Left lobe of liver (tissue), 2 donors: ENCODE measurements at places on chromosomes 1 and 21. TPM values are rescaled to one million over a fixed set of nuclear protein-coding genes. Genes with fewer than 3 reads are reported as not detected.

DNA sequence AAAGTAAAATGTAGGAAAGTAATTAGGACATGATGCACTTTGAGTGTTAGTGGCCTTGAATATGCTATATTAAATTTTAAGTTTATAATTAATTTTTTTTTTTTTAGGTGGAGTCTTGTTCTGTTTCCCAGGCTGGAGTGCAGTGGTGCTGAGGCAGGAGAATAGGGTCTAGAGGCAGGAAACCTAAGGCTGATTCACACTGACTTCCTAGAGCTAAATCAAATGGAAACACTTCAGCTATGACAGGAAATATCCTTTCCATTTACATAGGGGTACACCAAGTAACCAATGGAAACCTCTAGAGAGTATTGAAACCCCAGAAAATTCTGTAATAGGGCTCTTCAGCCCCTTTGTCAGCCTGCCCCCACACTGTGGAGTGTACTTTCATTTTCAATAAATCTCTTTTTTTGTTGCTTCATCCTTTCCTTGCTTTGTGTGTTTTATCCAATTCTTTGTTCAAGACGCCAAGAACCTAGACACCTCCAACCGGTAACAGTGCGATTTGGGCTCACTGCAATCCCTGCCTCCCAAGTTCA lies 17.9 kb upstream of the THRAP3 start:
- no peak for DNase-seq

The MANEAL gene
- 4.3 TPM for total RNA-seq

The ACTL8 gene
- total RNA-seq, result not detected

- DNase-seq, result no peak
Observed at GRCh38 chr1:246674049-246674448, 50.2 kb upstream of the SCCPDH start.

DNA sequence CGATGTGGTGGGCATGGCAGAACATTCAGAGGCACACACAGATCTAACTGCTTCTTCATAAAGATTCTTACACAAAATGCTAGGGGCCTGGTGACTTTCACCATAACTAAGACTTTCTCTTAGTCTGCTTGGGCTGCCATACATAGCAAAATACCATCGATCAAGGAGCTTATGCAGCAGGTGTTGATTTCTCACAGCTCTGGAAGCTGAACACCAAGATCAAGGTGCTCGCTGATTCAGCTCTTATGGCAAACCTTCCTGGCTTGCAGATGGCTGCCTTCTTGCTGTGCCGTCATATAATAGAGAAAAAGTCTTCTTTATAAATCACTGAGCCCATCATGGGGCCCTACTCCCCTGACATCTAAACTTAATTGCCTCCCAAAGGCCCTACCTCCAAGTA lies 487.3 kb downstream of the AJAP1 start:
- DNase-seq, result no peak

The PTP4A2 gene
- 66.7 TPM for total RNA-seq

The TSPEAR gene
- total RNA-seq, result not detected
